ENCODE measurements at places on chromosomes 5 and 9.

GRCh38 chr5:142506046-142506445, 179.8 kb downstream of the FGF1 start:
- DNase-seq: no peak

- no peak for DNase-seq
Measured at GRCh38 chr5:16679863-16680262, 63.1 kb upstream of the RETREG1 start.

DNA sequence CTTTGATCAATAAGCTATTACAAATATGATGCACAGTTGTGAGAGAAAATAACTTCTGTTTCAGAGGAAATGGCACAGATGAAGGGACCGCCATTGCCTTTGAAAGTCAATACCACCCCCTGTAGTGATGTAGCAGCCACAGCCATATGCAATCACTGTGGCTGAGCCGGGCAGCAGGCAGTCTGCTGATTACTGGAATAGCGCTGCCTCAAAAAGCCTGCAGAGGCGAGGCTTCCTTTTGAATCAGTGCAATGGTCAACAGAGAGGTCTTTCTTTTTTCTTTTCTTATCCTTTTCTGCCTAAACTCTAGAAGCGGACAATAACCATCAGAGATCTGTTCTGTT, 265.1 kb upstream of the TAS2R1 start:
- DNase-seq: no peak

GRCh38 chr9:127714951-127715469, 453 bp downstream of the PTRH1 start:
- no peak for DNase-seq

- DNase-seq: no peak
Measured at GRCh38 chr9:36858805-36859375, 175.2 kb downstream of the PAX5 start.

GRCh38 chr5:112604732-112605630, 132.7 kb upstream of the APC start:
- DNase-seq: no peak

DNA sequence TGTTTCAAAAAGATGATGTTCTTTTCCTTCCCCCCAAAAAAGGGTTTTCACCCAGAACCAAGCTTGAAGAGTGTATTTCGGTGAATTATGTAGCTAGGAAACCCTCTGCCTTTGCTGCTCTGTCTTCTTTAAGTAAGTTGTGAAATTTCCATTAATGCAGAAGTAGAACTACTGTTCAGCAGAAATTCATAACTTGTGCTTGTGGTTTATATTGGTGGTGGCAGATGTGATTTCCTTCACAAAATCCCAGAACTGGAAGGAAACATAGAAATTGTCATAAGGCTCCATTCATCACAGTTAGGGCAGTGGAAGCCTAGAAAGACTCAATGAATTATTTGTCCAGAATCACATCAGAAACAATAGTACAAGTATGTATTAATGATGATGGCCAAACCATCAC, 42.1 kb upstream of the DAB2 start:
- DNase-seq: no peak

DNA sequence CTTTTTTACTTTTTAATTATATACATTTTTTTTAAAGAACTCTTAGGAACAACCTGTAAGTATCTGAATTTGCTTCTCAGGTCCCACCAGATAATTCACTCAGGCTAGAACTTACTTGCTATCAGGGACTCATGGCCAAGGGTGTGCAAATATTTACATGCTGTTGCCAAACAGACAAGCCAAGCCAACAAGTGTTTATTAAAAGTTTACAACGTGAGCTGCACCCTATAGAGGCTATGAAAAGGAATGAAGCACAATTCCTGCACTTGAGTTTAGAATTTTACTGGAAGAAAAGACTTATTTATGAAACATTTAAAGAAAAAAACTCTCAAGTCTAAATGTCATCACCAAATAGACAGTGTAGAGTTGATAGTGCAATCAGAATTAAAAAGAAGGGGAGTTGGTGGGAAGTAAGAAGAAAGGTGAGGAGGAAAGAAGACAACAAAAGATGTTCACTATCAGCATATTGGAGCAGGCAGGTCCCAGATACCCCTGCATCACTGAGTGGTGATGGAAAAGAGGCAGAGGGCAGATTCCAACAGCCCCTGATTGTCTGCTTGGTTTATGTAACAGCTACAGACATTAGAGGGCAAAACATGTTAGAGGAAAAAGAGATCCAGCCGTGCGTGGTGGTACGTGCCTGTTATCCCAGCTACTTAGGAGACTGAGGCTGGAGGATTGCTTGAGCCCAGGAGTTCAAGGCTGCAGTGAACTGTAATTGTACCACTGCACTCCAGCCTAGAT, 32.8 kb downstream of the SH3RF2 start:
- no peak for DNase-seq

GRCh38 chr5:72954389-72954788, 1.5 kb upstream of the FCHO2 start:
- DNase-seq: no peak

DNA sequence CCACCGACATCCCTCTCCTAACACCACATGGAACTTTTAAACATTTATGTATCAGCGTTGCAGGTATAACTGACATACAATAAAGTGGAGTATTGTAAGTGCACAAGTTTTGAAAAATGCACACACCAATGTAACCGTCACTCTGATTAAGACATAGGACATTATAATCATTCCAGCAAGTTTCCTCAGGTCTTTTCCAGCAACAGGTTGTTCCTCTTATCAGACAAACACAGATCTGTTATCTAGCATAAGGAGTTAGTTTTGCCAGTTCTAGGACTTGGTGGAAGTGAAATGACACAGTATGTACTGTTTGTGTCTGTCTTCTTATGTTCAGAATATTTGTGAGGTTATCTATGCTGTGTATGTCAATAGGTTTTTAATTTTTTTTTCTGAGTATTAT, 69.5 kb upstream of the TRPC7 start:
- no peak for DNase-seq

- no peak for DNase-seq
Measured at GRCh38 chr9:82560457-82560904, 502.5 kb downstream of the RASEF start.

DNA sequence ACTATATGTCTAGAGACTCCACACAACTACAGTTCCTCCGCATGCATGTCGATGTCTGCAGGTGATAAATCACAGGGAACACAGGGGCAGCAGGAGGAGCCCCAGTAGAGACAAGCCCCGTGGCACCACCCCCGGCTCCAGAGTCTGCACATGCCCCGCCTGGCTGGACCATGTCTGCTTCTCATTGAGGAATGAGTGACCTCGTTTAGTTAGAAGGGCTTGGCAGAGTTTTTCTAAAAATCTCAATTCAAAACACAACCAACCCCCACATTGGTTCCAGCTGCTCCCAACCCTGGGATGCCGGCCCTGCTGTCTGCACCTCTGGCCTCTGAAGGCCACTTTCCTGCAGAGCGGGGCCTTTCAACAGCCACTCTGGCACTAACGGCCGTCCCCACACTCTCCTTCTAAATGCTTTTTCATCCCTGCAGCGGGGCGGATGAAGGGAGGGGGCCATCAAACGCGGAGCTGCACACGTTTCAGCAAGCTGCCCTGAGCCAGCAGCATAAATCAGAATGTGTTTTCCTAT, 106.3 kb downstream of the ROR2 start:
- no peak for DNase-seq

DNA sequence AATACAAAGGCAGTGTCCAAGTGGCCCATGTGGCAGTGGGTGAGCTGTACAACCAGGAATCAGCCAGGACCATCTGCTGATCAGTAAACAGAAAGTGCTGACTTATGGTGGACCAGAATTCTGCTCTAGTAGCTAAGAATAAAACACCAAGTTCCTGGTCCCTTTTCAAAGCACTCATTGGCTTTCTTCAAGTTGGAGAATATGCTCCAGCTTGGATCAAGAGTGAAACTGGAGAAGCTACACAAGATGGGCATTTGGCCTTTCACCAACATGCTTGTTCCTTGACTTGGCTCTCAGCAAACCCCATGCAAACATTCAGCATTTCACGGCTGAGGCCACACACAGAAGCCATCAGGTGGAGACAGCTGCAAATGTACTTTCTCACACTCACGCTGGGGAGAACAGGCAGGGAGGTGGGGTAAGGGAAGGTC, 32.1 kb downstream of the MARCHF3 start:
- DNase-seq: no peak

DNA sequence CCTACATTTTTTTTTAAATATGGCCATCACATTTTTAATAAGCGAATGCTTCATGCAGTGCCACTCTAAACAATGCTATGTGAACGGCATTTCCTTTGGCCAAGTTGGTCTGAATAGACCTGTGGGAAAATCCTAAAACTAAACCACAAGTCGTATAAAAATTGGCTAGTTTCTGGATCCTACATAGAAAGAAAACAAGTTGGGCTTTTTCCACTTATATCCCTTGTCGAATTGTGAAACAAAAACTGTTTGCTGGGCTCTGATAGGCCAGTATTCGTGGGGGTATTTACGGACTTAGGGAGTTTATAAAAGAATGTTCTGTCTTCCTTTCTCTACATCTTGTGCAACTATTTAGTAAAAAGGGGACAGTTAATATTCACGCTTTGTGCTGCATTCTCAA, 153.1 kb upstream of the KLF9 start:
- DNase-seq: no peak

DNA sequence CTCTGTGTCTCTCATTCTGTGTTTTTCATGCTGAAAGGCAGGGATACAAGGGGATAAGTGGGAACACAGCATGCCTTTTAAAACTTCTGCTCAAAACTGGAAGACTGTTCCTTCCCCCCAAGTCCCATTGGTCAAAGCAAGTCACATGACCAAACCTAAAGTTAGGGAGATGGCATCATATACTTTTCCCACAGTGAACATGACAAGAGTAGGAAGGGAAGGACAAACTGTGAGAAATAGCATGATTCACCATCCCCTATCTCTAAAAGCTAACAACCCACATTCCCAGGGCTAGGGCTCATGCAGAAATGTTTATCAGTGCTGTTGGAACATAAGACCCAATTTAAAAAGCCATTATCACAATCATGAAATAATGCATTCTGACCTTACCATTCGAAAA, 24.2 kb upstream of the SHISAL2B start:
- no peak for DNase-seq
